WTC11 (cell line): ENCODE measurements at places on chromosomes 1 and 21.
A peak's percentile ranks its signal among the peaks of the same experiment; 100 is the strongest.

DNA sequence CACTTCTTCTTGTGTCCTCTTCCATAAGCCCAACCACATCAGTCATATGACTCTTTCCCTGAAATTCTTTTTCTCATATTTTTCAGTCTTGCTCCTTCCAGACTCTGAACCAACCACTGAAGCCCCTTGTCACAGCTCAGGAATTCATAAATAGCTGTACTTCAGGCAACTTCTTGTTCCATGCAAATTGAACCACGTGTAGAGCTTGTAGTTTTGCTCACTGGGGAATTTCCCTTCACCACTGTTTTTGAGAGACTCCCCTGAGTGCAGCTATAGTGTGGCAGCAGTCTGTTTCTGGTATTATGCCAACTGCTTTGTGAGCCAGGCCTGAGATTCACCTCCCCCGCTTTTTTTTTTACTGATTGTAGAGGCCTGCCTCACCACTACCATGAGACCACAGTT, 150.3 kb upstream of the SPAG17 start:
- no peak for DNase-seq

DNA sequence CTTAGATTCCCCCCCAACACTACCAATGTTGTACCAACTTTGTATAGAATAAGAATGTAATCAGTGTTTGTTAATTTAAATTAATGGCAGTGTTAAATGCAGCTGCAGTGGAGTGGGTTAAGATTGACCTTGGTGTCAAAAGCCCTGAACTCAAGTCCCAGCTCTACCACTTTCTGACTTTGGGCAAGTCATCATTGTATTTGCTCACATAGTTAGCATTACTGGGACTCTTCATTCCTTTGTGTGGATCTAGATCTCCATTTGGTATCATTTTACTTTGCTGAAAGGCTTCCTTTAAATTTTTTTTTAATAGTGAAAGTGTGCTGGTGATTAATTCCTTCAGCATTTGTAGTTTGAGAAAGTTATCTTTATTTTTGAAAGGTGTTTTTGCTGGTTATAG, 22.2 kb upstream of the PHGDH start:
- DNase-seq, result no peak

- DNase-seq, result peak; percentile 50
Observed at GRCh38 chr1:201468501-201468843, 516 bp downstream of the PHLDA3 start.

DNA sequence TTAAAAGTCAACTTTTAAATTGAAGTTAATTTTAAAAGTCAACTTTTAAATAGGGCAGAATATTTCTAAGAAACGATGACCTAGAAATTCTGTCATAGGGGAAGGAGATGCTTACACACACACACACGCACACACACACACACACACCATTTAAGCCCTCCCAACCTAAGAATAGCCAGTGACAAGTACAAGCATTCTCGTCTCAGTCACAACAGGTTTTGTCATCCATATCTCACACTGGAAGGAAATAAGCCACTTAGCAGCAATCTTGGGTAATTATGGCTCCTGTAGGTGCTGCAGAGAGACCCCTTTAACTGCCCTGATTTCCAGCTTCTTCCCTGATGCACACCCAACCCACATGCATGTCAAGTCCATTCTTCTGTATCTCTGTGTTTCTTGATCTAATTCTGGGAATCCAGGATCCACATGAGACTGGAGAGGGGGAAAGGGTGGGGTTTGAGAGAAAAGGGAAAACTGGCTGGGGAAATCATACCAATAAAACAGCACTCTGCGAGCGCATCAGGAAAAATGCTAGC, 338.1 kb downstream of the PAPPA2 start:
- no peak for DNase-seq

GRCh38 chr1:15233689-15234088, 13.3 kb upstream of the FHAD1 start:
- DNase-seq, result no peak

DNA sequence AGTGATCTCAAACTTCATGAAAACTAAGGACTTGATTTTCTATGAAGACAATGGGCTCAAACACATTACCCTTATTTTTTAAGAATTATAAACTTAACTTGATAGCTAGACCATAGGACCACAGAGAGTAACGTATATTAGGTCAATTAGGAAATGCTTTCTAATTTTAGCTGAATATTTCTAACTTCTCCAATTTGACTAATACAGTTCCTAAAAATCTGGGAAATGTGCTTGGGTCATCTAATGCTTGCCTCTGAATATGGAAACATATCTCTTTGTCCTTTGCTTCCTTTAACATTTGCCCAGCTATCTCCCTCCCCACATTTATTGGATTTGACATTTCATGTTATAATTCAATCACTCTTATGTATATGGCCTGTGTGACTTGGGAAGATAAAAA, 141.4 kb downstream of the LHX8 start:
- DNase-seq, result no peak

GRCh38 chr1:45026446-45026845, 14.4 kb downstream of the UROD start:
- no peak for DNase-seq

GRCh38 chr21:25637851-25638659, 1.0 kb upstream of the JAM2 start:
- DNase-seq, result no peak

GRCh38 chr1:205541161-205541886, 36.9 kb downstream of the CDK18 start:
- no peak for DNase-seq

GRCh38 chr1:199269241-199269640, 630.4 kb downstream of the PTPRC start:
- DNase-seq, result no peak

GRCh38 chr1:6357243-6357936, 36.2 kb downstream of the ACOT7 start:
- peak; percentile 78 for DNase-seq

- no peak for DNase-seq
Observed at GRCh38 chr1:181783208-181783607, 278.3 kb downstream of the ZNF648 start.

DNA sequence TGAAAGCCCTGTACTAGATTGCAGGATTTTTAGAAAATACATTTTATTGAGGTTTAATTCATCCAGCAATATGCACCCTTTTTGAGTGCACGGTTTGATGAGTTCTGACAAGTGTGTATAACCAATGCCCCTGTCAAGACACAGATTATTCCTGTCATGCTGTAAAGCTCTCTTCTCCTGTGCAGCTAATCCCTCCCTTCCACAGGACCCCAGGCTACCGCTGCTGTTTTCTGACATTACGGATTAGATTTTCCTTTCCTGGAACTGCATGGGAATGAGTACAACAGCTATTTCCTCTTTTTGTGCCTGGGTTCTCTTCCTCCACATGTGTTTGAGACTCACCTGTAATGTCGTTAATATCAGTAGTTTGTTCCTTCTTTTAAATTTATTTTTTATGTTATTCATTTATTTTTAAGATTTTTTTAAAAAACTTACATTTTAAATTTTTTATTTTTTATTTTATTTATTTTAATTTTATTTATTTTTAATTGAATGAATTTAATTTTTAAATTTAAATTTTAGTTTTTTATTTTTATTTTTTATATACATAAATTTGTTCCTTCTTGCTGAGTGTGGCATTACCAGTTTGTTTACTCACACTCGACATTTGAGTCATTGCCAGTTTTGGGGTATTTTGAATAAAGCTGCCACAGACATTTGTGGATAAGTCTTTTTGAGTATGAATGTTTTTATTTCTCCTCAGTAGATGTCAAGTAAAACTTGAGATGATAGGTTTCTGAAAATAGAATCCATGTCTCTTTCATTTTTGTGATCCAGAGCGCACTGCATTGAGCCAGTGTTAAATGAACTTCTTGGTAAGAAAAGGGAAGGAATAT, 79.0 kb upstream of the B3GALT5 start:
- no peak for DNase-seq

DNA sequence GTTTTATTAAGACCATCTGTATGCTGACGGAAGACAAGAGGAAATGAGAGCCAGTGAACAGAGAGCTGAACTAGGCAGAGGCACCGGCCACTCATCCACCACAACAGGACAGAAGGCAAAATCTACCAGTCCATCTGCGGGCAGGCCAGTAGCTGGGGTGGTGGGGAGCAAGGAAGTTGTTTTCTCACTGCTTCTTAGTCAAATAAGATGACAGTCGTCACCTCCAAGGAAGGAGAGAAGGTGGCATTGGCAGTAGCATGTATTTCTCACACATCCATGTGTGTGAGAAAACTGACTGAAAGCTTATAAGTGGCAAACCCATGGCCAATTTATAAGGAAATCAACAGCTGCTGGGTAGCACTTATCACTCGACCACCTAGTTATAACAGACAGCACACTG, 8.2 kb downstream of the TTC13 start:
- DNase-seq, result no peak

- no peak for DNase-seq
Observed at GRCh38 chr1:214451596-214451995, 99.8 kb downstream of the PTPN14 start.

DNA sequence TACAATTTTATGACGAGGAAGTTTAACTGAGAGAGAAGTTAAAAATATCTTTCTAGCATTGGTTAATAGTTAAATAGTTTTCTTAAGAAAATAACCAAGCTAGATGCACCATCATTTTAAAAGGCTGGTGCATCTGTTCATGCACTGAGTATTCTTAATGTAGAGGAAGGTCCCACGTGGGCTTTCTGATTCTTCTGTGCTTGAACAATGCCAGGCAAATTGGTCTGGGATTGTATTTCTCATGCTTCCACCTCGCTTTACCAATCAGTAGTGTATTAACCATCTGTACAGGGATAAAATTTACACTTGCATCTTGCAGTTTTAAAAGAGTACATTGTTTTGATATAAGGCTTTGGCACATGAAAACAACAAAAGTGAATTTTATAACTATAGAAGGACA, 47.4 kb upstream of the MTF2 start:
- no peak for DNase-seq

DNA sequence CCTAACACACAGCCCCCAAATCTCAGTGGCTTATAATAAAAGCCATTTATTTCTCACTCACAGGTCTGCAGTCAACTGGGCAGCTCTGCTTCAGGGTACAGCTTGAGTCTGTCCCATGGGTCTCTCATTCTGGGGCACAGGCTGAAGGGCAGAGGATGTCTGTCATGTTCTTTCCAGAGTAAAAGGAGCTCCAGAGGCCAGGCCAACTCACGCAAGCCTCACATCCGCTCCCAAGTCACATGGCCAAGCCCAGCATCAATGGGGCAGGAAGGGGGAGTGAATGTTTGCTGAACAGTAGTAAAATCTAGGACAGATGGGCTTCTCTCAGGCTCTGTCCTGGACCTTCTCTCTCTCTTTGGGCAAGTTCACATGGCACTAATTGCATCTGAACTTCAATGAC, 7.1 kb upstream of the SSBP3 start:
- DNase-seq, result no peak

DNA sequence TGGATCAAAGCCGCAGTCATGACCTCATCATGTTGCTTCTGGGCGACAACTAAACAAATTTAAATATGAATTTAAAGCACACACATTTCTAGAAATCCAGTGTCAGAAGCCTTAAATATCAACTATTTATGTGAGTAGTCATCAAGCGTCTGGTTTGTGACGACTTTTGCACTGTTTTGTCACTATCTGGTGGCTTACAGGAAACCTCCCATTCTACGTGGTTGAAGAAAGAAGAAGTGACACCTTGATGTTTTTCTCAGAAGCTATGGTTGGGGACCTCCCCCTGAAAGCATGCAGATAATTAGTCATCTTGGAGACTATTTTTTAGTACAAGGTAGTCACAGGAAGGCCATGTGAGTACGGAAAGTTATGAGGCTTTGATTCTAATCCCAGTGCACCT, 58.5 kb downstream of the TENT5C start:
- DNase-seq, result no peak

GRCh38 chr1:192615055-192615454, 20.9 kb upstream of the RGS13 start:
- DNase-seq, result no peak

DNA sequence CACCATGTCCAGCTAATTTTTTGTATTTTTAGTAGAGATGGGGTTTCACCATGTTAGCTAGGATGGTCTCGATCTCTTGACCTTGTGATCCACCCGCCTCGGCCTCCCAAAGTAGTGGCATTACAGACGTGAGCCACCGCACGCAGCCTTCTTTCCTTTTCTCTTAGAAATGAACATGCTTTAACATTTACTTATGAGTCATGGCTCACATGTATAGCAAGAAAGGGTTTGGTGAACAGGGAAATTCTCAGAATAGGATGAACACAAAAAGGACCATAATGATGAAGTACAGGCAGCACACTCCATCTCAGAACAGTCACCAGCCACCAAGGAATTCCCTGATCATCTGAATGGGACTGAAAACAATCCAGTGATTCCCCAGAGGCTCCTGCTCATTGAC, 9.4 kb upstream of the VAMP4 start:
- no peak for DNase-seq

GRCh38 chr1:171937938-171938337, 96.6 kb downstream of the DNM3 start:
- DNase-seq, result no peak

GRCh38 chr21:37758982-37759381, 157.3 kb downstream of the KCNJ6 start:
- peak; percentile 79 for DNase-seq

DNA sequence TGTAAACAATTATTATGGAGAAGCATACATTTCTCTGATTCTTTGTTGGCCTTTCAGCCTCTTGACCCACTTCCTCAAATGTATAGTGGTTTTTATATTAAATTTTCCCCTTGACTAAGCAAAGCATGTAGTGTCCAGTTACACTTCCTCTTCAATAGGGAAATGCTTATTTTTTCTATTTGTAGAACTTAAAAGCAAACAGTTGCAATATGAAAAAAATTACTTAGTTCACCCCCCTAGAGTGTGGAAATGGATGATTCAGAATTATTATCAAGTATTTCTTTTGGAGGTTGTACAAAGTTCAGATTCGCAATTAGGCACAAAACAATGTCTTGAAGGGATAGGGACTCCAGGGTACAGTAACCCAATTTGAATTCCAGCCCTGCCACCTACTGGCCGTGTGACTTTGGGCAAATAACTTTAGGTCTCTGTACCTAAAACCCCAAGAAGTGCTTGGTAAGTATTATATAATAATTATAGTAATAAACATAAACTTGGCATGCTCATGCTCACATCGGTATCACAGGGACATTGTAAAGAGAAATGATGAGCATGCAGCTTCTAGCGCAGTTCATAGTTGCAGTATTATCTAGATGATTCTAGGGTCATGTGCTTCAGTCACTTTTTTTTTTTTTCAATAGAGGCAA, 28.6 kb upstream of the IFNGR2 start:
- DNase-seq, result peak; percentile 49

GRCh38 chr1:219126377-219126776, 47.3 kb upstream of the LYPLAL1 start:
- no peak for DNase-seq
